Metanephros (tissue), 2 donors: ENCODE measurements at places on chromosomes 6 and 20. TPM values are rescaled to one million over a fixed set of nuclear protein-coding genes. Genes with fewer than 3 reads are reported as not detected.

TSPO2 gene
- total RNA-seq, result 1.5 TPM

PRL gene
- total RNA-seq, result 0.58 TPM

LRRN4 gene
- 15.2 TPM for total RNA-seq

PPP1R16B gene
- 7.1 TPM for total RNA-seq

CLPSL2 gene
- total RNA-seq, result not detected

GRM1 gene
- total RNA-seq, result 0.23 TPM

ASIP gene
- total RNA-seq, result not detected

KCNB1 gene
- total RNA-seq, result 0.70 TPM

FOXA2 gene
- total RNA-seq, result not detected

ZSCAN23 gene
- 13.2 TPM for total RNA-seq

CDC5L gene
- total RNA-seq, result 22.2 TPM

HIVEP2 gene
- total RNA-seq, result 23.4 TPM

KCNQ2 gene
- 5.2 TPM for total RNA-seq

TFAP2B gene
- total RNA-seq, result 4.7 TPM

DNMT3B gene
- total RNA-seq, result 4.7 TPM

BCAS1 gene
- 3.3 TPM for total RNA-seq

SPTLC3 gene
- total RNA-seq, result 14.4 TPM

KHDC1L gene
- not detected for total RNA-seq

LHFPL5 gene
- not detected for total RNA-seq

SYCP2 gene
- 8.4 TPM for total RNA-seq

LAMA4 gene
- total RNA-seq, result 127 TPM

TCF19 gene
- 16.8 TPM for total RNA-seq

ADGRF1 gene
- 33.3 TPM for total RNA-seq

C20orf141 gene
- not detected for total RNA-seq

MUC21 gene
- total RNA-seq, result not detected

BCAS4 gene
- 4.8 TPM for total RNA-seq

NHLRC1 gene
- 3.2 TPM for total RNA-seq

VWA7 gene
- 8.6 TPM for total RNA-seq

SLC26A8 gene
- total RNA-seq, result 0.29 TPM

MOCS3 gene
- total RNA-seq, result 6.0 TPM

POM121L2 gene
- total RNA-seq, result not detected

HMGCLL1 gene
- total RNA-seq, result 6.7 TPM

BPIFA3 gene
- not detected for total RNA-seq

NOX3 gene
- 2.1 TPM for total RNA-seq

KIF6 gene
- total RNA-seq, result 2.2 TPM

CDH4 gene
- total RNA-seq, result 4.8 TPM

TFAP2D gene
- total RNA-seq, result not detected

CFB gene
- total RNA-seq, result 9.9 TPM

BTN1A1 gene
- total RNA-seq, result not detected

CLPSL1 gene
- total RNA-seq, result not detected

RBM24 gene
- 48.2 TPM for total RNA-seq
